CD4-positive, alpha-beta memory T cell (primary cell): ENCODE measurements at places on chromosomes 2 and 18. TPM values are rescaled to one million over a fixed set of nuclear protein-coding genes. Genes with fewer than 3 reads are reported as not detected.

- H3K36me3 ChIP-seq, result no peaks in the 10 kb centered on the region
- no peak for DNase-seq
- H3K27ac ChIP-seq, result no peak overlapping the region
- no peak overlapping the region for H3K4me3 ChIP-seq
- H3K27me3 ChIP-seq, result no peaks in the 10 kb centered on the region
These were observed 95.4 kb upstream of the AQP4 start for GRCh38 chr18:26960911-26961310.

DNA sequence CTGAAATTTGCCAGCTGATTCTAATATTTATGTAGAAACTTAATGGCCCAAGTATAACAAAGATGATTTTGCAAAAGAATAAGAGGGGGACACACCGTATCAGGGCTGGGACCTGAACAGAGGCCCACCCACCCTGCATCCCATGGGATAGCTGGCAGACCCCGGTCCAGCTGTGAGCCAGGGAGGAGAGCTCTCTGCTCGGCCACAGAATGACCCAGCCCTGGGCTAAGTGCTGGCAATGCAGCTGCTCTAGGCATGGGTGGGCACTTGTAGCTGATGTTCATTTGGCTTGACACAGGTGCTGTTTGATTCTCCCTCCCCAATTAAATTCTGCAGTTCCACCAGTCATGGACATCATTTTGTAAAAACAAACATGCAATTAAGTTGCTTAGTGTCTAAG is 522.8 kb upstream of the RAB6C start:
- no peak overlapping the region for H3K27ac ChIP-seq
- no peaks in the 10 kb centered on the region for H3K27me3 ChIP-seq
- H3K36me3 ChIP-seq, result no peaks in the 10 kb centered on the region
- no peaks in the 10 kb centered on the region for H3K4me1 ChIP-seq
- H3K4me3 ChIP-seq, result no peak overlapping the region
- DNase-seq, result no peak

DNA sequence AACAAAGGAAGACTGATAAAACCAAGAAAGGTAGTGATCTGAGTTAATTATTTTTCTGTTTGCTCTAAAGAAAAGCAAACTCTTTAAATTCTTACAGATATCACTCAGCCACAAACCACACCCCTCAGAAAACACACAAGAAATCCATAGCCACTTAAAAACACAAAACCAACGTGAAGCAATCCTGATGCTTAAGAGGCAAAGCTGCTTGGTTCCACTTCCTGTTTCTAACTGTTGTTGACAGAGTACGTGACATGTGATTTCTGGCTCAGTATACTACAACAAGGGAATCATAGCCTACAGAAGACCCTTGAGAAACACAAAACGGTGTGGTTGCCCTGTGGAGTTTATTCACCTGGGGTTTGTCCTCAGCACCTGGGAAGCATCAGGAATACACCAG is 240.9 kb upstream of the APCDD1 start:
- H3K27ac ChIP-seq, result no peak overlapping the region
- H3K27me3 ChIP-seq, result no peaks in the 10 kb centered on the region
- no peaks in the 10 kb centered on the region for H3K4me1 ChIP-seq
- H3K4me3 ChIP-seq, result no peak overlapping the region
- no peak for DNase-seq
- H3K36me3 ChIP-seq, result no peaks in the 10 kb centered on the region

The SOS1 gene
- 5.7 TPM for polyA plus RNA-seq

GRCh38 chr2:231058761-231059550 is 2.3 kb downstream of the PSMD1 start:
- DNase-seq, result no peak
- H3K4me3 ChIP-seq, result no peak overlapping the region
- H3K27ac ChIP-seq, result no peak overlapping the region
- peaks cover 26% of the 10 kb centered on the region for H3K4me1 ChIP-seq
- peaks cover 13% of the 10 kb centered on the region for H3K36me3 ChIP-seq

DNA sequence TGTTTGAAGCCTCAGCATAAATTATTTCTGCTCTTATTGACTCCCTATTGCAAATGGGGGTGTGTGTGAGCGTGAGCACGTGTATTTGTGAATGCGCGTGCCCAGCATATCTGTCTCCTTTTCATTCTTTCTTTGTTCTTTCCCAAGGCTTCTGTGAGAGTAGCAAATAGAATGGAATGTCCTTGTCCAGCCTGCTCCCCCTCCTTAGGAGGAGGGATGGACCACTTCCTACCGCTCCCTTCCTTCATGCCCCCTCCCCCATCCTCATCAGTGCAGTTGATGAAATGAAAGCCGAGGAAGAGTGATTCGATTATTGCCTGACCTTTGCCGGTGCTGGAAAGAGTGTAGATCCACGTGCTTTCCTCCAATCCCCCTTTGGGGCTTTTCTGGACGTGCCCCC is 102.0 kb downstream of the CPO start:
- no peaks in the 10 kb centered on the region for H3K4me1 ChIP-seq
- no peaks in the 10 kb centered on the region for H3K27me3 ChIP-seq
- H3K36me3 ChIP-seq, result no peaks in the 10 kb centered on the region
- DNase-seq, result no peak
- no peak overlapping the region for H3K4me3 ChIP-seq

DNA sequence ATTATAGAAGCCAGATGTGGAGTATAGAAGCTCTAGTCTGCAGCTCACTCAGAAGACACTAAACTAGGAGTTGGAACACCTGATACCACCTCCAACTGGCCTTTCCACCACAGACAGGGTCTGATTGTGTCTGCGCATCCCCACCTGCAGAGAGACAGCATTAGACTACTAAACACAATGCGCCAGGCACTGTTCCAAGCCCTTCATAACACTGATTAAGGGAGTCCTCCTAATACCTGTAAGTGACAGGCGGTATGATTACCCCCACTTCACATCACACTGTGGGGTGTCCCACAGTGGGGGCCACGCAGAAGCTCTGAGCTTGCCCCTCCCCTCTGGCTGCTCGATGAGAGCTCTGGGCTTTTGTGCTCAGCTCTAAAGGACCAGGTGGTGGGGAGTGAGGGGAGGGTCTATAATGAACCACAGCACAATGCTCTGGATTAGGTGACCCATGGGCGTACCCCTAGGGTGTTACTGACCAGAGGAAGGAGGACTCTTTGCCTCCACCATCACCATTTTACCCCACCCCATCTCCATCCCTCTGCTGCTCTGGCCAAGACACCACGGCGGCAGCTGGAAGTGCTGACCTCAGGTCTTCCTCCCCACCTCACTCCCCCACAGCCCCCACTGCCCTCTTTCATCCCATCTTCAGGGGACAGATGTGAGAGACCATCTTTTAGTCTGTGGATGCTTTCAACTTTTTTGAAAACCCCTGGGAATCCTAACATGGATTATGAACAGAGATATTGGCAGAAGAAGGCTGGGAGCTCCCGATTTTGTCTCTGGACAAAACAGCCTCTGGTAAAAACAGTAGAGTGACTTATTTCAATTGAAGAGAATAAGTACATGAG is 145.1 kb downstream of the GFPT1 start:
- no peaks in the 10 kb centered on the region for H3K27me3 ChIP-seq
- H3K36me3 ChIP-seq, result no peaks in the 10 kb centered on the region
- H3K4me3 ChIP-seq, result no peak overlapping the region
- H3K4me1 ChIP-seq, result no peaks in the 10 kb centered on the region

DNA sequence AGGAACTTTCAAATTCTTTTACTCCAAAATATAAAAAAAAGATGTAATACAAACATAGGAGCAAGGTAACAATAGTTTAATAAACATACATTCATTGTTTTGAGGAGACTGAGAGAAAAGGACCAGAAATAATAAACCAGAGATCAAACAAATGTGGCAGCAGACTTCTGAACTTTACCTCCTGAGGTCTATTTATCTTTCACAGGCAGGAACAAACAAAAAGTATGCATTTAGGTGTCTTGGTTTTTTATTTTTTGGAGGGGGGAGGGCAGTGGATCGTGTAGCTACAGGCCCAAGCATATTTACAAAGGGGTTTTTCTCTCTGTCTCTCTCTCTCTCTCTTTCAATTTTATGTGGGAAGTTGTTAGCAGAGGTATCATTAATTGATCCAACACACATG is 5.6 kb downstream of the PPP4R1 start:
- DNase-seq, result no peak
- no peaks in the 10 kb centered on the region for H3K27me3 ChIP-seq
- no peak overlapping the region for H3K4me3 ChIP-seq
- no peaks in the 10 kb centered on the region for H3K36me3 ChIP-seq

DNA sequence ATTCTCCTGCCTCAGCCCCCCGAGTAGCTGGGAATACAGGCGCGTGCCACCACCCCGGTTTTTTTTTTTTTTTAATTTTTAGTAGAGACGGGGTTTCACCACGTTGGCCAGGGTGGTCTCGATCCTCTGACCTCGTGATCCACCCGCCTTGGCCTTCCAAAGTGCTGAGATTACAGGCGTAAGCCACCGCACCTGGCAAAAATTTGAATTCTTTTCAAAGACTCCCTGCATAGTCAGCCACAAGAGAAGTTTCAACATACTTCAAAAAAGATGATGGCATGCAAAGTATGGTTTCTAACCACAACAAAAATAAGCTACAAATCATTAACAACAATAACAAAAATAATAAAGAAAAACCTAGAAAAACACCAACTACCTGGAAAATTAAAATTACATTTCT is 22.0 kb downstream of the HYCC2 start:
- no peaks in the 10 kb centered on the region for H3K36me3 ChIP-seq
- no peaks in the 10 kb centered on the region for H3K4me1 ChIP-seq
- no peak overlapping the region for H3K4me3 ChIP-seq
- H3K27me3 ChIP-seq, result no peaks in the 10 kb centered on the region

DNA sequence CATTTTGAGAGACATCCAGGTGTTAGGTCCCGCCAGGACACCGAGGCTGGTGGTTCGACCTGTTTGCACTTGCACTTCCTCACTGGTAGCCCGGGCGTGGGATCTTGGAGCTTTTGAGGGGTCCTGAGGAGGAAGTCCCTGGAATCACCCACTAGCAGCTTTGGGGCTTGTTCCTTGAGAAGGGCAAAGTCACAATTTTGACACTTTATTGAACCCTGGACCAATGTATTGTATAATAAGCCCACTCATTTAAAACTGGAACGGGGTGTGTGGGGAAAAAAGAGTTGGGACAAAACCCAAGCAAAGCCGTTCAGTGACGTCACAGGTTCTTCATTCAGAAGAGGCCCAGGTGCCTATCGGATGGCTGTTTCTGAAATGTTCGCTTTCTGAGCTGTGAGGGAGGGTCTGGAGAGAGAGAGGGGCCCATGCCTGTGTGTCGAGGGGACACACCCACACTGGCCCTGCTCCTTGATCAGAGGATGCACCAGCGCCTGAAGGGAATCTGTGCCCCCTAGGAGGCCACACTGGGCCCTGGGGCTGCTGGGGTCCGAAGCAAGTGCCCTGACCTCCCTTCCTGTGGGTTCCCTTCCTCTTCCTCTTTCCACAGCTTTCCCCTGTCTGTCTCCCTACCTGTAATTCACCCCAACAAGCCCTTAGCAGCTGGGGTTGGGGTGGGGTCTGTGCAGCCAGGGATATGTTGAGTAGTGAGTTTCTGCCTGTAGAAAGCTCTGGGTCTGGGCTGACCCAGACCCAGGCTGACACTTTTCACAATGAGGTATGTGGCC is 2.6 kb downstream of the LPIN1 start:
- peaks cover 90% of the 10 kb centered on the region for H3K4me1 ChIP-seq
- no peak for DNase-seq
- peak overlapping the region; percentile 73 for H3K27ac ChIP-seq
- no peaks in the 10 kb centered on the region for H3K27me3 ChIP-seq

GRCh38 chr18:55119434-55119833 is 160.2 kb upstream of the CCDC68 start:
- no peak for DNase-seq
- H3K4me3 ChIP-seq, result no peak overlapping the region
- no peaks in the 10 kb centered on the region for H3K4me1 ChIP-seq
- no peak overlapping the region for H3K27ac ChIP-seq
- H3K36me3 ChIP-seq, result no peaks in the 10 kb centered on the region

DNA sequence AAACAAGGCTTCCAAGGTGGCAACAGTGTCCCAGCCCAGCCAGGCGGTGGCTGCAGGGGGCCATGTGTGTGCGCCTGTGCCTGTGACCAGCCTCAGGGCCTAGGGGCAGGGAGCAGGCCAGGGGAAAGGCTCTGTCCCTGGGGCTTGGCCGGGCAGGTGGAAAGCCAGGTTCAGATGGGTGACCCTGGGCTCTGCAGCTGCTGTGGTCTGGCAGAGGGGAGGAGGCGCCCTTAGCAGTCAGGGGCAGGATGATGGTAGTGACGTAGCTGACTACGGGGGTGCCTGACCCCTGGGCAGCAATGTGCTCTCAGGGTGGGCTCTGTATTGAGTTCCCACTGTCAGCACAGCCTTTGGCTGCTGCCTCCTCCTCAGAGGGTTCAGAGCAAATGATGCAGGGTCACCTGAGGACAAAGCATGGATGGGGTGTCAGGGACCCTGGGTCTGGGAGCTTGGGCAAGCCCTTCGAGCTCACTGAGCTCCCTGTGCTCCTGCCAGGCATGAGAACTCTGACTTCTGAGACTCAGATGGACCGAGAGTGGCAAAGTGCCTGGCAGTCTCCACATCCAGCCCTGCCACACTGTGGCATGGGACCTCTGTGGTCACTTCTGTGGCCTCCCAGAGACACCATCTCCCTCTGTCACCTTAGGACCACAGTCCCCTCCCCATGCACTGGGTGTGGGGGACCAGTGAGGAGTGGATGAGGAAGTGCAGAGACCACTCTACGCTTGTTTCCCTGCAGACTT is 56.6 kb upstream of the ALPP start:
- H3K4me3 ChIP-seq, result no peak overlapping the region
- peak overlapping the region; percentile 12 for H3K27ac ChIP-seq
- DNase-seq, result no peak
- peaks cover 65% of the 10 kb centered on the region for H3K4me1 ChIP-seq
